ENCODE measurements at places on chromosomes 2 and 18. TPM values are rescaled to one million over a fixed set of nuclear protein-coding genes. Genes with fewer than 3 reads are reported as not detected.
A peak's percentile ranks its signal among the peaks of the same experiment; 100 is the strongest.

- H3K36me3 ChIP-seq, result no peaks in the 10 kb centered on the region
- H3K27me3 ChIP-seq, result no peaks in the 10 kb centered on the region
- no peak overlapping the region for H3K27ac ChIP-seq
- no peak for DNase-seq
Observed at GRCh38 chr18:24993628-24994027, 358.3 kb downstream of the ZNF521 start.

GRCh38 chr2:7588295-7588694, 671.1 kb downstream of the RNF144A start:
- H3K27ac ChIP-seq, result no peak overlapping the region
- H3K4me3 ChIP-seq, result no peak overlapping the region
- no peaks in the 10 kb centered on the region for H3K4me1 ChIP-seq
- no peaks in the 10 kb centered on the region for H3K27me3 ChIP-seq
- DNase-seq, result no peak

SLC1A4 gene
- 21.2 TPM for total RNA-seq

DNA sequence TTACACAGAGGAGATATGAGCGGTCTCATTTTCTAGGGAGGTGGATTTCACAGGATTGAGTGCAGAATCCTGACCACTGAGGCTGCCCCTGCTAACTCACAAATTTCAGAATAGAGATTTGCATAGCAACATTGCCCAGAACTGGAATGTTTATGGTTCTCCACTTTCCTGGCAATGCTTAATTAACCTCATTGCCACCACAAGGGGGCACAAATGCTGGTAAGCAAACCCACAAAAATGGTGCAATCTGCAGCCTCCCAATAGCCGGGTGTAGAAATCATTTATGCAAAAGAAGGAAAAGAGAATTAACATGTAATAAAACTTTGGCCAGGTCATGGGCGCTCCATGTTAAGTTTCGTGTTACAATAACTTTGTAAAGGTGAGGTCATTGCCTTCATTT, 112.4 kb downstream of the CYRIA start:
- H3K27ac ChIP-seq, result no peak overlapping the region
- no peaks in the 10 kb centered on the region for H3K36me3 ChIP-seq
- no peak for DNase-seq
- no peaks in the 10 kb centered on the region for H3K27me3 ChIP-seq
- no peak overlapping the region for H3K4me3 ChIP-seq

METTL4 gene
- 21.4 TPM for total RNA-seq

RAB17 gene
- not detected for total RNA-seq

EGR4 gene
- 0.55 TPM for total RNA-seq

IL36RN gene
- not detected for total RNA-seq

- no peaks in the 10 kb centered on the region for H3K4me1 ChIP-seq
- no peak overlapping the region for H3K27ac ChIP-seq
- H3K27me3 ChIP-seq, result no peaks in the 10 kb centered on the region
- H3K36me3 ChIP-seq, result no peaks in the 10 kb centered on the region
- H3K4me3 ChIP-seq, result no peak overlapping the region
Observed at GRCh38 chr2:100893392-100894104, 73.6 kb downstream of the NPAS2 start.

KDSR gene
- total RNA-seq, result 55.3 TPM

DNA sequence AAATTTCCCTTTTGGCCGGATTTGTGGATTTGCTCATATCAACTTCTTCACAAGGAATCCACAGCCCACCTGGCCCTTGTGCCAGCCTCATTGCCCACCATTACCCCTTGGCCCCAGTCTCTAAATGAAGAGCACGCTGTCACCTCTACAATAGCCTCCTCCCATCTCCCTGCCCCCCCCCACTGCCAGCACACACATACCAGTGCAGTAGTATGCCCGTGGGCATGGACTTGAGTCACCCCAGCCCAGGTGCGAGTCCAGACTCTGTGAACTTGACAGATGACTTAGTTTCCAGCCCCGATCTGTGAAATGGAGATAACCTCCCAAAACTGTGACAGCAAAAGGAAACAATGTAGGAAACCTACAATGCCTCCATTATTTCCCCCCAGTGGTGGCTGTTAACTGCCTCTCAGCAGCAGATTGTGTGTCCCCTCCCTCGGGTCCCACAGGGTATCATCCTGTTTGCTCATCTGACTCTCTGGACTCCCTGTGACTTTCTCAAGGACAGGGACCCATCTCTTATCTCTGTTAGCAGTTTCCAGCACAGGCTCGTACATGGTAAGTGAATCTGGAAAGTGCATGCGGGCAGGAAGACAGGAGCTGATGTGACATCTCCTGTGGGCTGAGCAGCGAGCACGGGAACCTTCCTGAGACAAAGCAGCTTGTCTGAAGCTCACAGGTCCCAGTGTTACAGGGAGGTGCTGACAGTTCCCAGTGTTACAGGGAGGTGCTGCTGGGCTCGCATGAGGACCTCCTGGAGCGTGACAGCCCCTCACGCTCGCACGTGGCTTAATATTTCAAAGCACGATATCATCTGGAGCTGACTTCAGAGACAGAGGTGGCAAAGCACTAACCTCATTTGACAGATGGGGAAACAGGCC, 4.2 kb upstream of the TMEM185B start:
- H3K27ac ChIP-seq, result no peak overlapping the region
- no peak overlapping the region for H3K4me3 ChIP-seq
- DNase-seq, result peak; percentile 43
